ENCODE measurements at places on chromosomes 16 and 17. TPM values are rescaled to one million over a fixed set of nuclear protein-coding genes. Genes with fewer than 3 reads are reported as not detected.

DNA sequence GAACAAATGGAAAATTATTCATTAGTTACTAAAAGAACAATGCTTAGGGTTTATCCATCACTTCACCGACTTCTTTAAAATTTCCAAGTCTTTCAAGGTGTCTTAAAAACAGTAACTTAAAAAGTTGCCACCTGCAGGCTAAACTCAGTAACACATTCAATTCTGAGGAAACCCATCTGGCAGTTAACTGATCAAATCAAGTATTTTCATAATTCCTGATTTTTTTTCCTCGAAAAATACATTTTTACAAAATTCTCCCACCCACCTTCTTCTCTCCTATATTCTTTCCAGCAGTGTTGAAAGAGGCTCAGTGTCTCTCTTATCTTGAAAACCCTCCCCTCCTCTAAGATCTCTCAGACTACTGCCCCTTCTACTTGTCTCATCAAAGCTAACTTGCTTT lies 29.9 kb downstream of the PARN start:
- peak; percentile 4 for DNase-seq

GRCh38 chr16:67663151-67663876 lies 2.6 kb downstream of the PARD6A start:
- no peak for DNase-seq

GRCh38 chr17:38426441-38426840 lies 1.8 kb upstream of the ARHGAP23 start:
- no peak for DNase-seq

CMTR2 gene
- 37.9 TPM for polyA plus RNA-seq

DNA sequence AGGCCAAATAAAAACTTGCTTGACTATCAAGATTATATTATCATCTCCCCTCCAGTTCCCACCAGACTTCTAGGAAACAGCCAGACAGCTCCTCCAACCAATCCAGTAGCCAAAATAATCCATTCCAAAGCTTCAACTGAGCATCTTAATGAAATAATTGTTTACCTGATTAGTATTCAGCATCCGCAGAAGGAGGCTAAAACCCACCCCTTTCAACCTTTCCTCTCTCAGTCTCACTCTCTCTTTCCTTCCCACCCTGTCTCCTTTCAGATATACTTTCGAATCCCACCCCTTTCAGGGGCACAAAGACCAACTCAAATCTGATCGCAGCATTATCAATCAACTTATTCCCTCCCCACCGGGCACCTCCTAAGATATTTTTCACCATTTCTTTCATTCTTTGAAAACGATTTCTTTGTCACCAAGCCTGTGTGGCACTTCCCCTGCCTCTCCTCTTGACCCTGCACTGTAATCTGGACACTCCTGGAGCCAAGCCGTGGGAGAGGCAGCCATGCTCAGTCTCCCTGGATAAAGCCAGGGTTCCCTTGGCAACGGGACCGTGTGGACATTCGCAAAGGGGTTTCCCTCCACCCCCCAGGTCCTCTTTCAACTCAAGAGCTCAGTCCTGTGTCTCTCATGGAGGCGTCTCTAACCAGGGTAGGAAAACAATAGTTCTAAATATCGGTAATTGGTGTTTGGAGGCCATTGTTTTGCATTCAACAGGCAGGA lies at the start of gene ANKFN1:
ANKFN1 (plus strand) TSS at position 602 of the 729 bp plus-strand sequence. CDS start 59,193 bp downstream, outside the sequence.
- DNase-seq: no peak

BIRC5 gene
- 1.6 TPM for polyA plus RNA-seq

GRCh38 chr17:61335845-61336655 lies 63.6 kb upstream of the TBX2 start:
- no peak for DNase-seq

HSF5 gene
- polyA plus RNA-seq: not detected

MPP2 gene
- polyA plus RNA-seq: 0.30 TPM

KRTAP3-3 gene
- not detected for polyA plus RNA-seq

GRCh38 chr17:38892083-38892482 lies 22.2 kb downstream of the LASP1 start:
- DNase-seq: no peak

DNA sequence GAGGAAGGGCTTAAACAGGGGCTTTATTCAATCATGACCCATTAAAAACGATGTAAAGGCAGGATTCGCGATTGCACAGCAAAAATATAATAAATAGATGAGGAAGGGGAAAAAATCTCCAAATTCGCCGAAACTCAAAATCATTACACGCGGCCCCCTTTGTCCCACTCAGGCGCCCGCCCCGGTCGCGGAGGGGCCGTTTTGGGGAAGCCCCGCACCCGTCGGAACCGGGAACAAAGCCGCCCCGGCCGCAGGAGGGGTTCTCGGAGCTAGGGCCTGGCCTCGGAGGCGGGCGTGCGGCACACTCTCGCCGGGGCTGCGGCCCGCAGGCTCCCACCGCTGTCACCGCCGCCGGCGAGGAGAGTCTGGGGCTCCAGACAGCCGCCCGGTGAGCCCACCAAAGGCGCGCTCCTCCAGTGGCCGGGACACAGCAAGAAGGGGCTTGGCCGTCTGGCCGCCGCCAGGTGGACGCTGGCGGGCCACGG lies 521 bp downstream of the C16orf87 start:
- DNase-seq: no peak

KLHL10 gene
- 0.21 TPM for polyA plus RNA-seq

DNA sequence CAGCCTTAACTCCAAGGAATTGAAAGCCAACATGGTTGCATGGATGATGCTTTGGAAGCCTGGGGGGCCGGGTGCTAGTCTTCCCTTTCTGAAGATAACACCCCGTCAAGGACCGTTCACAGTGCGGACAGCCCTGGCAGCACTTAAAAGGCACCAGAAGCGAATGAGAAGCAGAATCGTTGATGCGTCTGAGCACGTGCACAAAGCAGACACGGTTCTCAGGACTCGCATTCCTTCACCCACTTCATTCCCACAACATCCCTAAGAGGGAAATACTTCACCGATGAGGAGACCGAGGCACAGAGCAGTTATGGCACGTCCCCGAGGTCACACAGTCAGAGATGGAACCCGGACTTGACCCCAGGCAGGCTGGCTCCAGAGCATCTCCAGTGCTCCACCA lies 14.2 kb downstream of the TRPV1 start:
- no peak for DNase-seq

CACNG5 gene
- not detected for polyA plus RNA-seq

DNA sequence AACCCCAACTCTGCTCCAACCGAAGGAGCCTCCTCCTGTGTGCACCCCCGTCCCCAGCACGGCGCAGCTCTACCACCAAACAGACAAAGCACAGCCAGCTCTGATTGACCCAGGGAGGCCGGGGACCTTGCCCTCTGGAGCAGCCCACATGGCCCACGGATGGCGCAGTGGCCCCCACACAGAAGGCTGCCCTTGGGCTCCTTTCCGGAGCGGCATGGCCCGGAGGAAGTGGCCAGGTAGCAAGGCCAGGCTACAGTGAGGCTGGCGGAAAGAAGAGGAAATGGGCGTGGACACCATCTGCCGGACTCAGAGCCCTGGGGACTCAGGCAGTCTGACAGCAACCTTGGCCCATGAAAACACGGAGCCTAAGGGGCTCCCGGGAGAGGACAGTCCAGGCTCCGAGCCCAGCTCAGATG lies 19.9 kb upstream of the ZC3H18 start:
- DNase-seq: no peak

DNA sequence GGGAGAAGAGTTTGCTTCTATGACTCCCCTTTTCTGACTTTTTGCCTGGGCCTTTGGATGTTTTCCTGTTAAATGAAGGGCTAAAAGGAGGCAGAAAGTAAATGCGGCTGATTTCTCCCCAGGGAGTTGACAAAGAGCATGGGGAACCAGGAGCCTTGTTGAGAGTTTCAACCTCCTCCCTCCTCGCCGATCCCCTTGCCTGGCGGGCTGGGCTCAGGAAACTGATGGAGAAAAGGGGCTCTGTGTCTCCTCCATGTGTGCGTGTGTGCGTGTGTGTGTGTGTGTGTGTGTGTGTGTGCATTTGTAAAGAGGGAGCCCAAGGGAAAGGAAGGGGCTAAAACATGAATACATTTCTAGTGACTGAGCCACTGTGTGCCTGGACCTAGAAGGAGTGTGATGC lies 94.5 kb downstream of the ZDHHC7 start:
- no peak for DNase-seq

DNA sequence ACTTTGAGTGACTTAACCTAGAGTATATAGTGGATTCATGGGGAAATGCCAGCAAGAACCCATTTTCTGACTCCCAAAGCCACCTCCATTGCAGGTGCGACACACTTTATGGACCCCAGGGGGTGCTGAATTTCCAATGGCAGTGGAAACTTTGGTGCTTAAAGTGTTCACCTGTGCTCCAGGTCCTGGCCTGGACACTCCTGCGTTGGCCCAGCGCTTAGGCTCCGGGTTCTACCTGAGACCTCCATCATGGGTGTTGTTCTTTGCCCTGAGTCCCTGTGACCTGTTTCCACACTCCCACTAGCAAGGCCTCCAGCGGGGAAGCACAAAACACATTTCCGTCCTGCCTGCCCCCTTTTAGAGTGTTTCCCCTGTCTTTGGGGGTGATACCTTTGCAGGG lies 3.0 kb downstream of the CCNF start:
- DNase-seq: no peak

GRCh38 chr17:72613396-72613795 lies 479.1 kb downstream of the SLC39A11 start:
- DNase-seq: no peak

All from keratinocyte (primary cell).